Neuronal stem cell (in vitro differentiated cells): ENCODE measurements at places on chromosomes 3 and 15.

DNA sequence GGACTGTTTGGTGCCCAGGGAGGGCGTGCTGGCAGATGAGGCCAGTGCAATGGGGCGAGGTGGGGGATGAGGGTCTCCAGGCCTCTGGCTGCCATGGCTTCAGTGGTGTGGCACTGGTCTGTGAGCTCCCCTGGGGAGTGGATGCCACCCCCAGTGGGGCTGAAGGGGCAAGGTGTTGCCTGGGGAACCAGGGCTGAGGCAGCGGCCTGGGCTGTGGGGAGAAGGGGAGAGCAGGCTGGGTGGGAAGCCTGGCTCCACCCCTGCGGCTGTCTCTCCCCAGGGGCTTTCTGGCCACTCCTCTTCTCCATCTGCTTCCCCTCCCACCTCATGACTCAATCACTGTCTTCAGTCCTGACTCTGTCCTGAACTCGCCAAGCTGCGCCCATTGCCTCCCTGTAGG is 88.4 kb upstream of the TLE3 start:
- no peak overlapping the region for H3K4me3 ChIP-seq
- H3K27ac ChIP-seq: no peak overlapping the region
- no peaks in the 10 kb centered on the region for H3K36me3 ChIP-seq
- DNase-seq: no peak

- no peaks in the 10 kb centered on the region for H3K4me1 ChIP-seq
- no peak for DNase-seq
- no peak overlapping the region for H3K4me3 ChIP-seq
- H3K36me3 ChIP-seq: no peaks in the 10 kb centered on the region
- no peak overlapping the region for H3K27ac ChIP-seq
These were observed 189.4 kb downstream of the MFSD1 start for GRCh38 chr3:158991146-158991705.

GRCh38 chr3:42613462-42613861 is 13.0 kb downstream of the NKTR start:
- H3K27me3 ChIP-seq: no peaks in the 10 kb centered on the region
- DNase-seq: no peak
- H3K4me1 ChIP-seq: no peaks in the 10 kb centered on the region
- no peak overlapping the region for H3K27ac ChIP-seq
- peaks cover 89% of the 10 kb centered on the region for H3K36me3 ChIP-seq

DNA sequence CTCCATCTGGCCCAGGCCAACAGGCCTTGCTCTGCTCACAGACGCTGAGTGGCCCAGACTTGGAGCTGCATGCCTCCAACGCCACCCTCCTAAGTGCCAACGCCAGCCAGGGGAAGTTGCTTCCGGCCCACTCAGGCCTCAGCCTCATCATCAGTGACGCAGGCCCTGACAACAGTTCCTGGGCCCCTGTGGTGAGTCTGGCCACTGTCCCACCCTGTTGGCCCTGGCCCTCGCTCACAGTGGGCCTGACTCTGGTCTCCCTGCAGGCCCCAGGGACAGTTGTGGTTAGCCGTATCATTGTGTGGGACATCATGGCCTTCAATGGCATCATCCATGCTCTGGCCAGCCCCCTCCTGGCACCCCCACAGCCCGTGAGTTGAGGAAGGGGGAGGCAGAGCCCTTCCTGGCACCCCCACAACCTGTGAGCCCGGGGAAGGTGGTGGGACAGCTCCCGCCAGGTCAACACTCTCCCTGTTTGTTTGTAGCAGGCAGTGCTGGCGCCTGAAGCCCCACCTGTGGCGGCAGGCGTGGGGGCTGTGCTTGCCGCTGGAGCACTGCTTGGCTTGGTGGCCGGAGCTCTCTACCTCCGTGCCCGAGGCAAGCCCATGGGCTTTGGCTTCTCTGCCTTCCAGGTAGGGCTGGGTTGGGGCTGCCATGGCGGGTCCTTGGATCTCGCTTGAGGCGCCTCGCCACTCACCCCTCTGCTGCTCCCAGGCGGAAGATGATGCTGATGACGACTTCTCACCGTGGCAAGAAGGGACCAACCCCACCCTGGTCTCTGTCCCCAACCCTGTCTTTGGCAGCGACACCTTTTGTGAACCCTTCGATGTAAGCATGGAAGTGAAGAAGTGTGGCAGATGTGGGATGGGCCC is 10.0 kb downstream of the NT5DC2 start:
- no peak overlapping the region for H3K4me3 ChIP-seq
- no peak for DNase-seq
- H3K4me1 ChIP-seq: peaks cover 11% of the 10 kb centered on the region
- no peaks in the 10 kb centered on the region for H3K27me3 ChIP-seq
- peaks cover 44% of the 10 kb centered on the region for H3K36me3 ChIP-seq
- no peak overlapping the region for H3K27ac ChIP-seq

DNA sequence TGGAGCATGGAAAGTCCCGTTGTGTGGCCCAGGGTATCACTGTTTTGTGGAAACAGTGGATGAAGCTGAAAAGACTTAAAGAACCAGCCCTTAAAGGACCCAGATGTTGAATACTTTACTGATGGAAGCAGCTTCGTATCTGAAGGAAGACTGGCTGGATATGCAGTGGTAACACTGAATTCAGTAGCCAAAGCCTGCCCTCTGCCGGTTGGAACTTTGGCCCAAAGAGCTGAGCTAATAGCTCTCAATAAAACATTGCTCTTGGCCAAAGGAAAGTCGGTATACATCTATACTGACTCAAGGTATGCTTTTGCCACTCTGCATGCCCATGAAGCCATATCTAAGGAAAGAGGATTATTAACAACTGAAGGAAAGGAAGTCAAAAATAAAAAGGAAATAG is 885.4 kb downstream of the PDCD6IP start:
- H3K36me3 ChIP-seq: no peaks in the 10 kb centered on the region
- H3K4me1 ChIP-seq: no peaks in the 10 kb centered on the region
- no peak overlapping the region for H3K27ac ChIP-seq
- peak; percentile 51 for DNase-seq
- no peaks in the 10 kb centered on the region for H3K27me3 ChIP-seq

DNA sequence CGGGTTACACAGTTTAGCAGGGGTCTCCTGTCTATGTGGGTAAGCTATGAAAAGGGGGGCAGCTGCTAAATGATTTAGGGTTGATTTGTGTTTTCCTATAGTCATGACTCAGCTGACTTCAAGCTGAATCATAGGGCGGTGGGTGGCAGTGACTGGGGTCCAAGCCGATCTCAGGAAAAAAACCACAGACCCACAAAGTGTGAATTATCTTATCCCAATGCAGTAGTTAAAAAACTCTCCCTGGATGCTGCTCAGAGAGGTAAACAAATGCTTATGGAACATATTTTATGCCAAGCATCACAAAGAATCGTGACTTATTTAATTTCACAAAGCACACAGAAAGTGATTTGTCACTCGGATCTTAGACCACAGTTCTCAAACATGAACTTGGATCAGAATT is 18.4 kb upstream of the TOPAZ1 start:
- H3K27me3 ChIP-seq: no peaks in the 10 kb centered on the region
- H3K4me3 ChIP-seq: no peak overlapping the region
- DNase-seq: no peak

DNA sequence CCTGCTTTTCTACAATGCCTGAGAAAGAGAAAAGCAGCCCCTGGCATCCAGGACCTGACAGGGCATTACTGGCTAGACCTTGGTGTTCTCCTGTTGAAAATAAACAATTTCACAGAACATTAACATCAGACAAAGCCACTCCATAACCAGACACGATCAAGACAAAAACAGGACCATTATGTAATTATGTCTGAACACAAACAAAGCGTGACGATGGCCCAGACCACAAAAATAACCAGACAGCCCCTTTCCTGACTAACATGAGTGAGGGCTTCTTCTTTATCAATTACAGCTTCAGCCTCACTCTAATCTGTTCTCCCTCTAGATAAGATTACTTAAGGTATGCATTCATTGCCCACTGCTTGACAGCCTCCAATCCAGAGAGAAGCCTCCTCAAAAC is 172.7 kb upstream of the LMCD1 start:
- DNase-seq: no peak
- H3K27ac ChIP-seq: no peak overlapping the region
- no peaks in the 10 kb centered on the region for H3K27me3 ChIP-seq
- no peak overlapping the region for H3K4me3 ChIP-seq
- peaks cover 5% of the 10 kb centered on the region for H3K4me1 ChIP-seq
- H3K36me3 ChIP-seq: no peaks in the 10 kb centered on the region
